GM18507 (cell line): ENCODE measurements at places on chromosomes 16 and 17.

DNA sequence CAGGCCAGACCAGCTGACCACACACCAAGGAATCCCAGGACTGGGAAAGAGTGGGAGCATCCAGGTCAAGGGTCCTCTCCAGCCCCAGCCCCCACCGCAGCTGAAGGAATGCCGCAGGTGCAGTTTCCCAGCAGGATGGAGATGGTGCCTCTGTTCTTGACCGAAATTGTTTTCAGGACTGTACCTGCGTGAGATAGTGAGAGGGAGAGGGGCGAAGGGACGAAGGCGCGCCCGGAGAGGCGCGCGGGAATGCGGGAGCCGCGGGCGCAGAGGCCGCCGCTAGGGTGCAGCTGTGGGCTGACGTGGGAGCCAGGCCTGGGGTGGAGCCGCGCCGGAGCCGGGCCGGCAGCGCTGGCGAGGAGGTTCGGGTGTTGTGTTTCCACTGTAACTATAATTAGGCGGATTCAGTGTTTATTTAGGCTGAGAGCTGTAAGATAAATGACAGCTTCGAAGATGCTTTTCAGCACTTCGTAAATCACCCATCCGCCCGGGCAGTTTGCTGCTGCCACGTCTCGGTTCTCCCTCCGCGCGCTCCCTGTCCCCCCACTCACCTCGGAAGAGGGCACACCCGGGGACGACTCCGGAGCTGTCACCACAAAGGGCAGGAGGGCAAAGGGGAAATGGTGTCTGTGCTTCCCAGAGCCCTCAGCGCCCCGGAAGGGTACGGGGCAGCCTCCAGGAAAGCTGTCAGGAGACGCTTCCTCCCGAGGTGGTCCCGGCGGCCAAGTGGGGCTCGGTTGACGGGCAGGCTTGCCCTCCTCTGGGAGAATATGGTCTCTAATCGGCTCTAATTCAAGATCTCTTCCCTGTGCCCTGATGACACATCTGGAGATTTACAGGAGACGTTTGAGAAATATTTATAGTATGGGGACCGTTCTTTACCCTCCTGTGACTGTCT, 38.2 kb downstream of the HOXB1 start:
- DNase-seq: peak; percentile 71

- no peak for DNase-seq
Observed at GRCh38 chr17:8393470-8394231, 4.0 kb downstream of the RNF222 start.

DNA sequence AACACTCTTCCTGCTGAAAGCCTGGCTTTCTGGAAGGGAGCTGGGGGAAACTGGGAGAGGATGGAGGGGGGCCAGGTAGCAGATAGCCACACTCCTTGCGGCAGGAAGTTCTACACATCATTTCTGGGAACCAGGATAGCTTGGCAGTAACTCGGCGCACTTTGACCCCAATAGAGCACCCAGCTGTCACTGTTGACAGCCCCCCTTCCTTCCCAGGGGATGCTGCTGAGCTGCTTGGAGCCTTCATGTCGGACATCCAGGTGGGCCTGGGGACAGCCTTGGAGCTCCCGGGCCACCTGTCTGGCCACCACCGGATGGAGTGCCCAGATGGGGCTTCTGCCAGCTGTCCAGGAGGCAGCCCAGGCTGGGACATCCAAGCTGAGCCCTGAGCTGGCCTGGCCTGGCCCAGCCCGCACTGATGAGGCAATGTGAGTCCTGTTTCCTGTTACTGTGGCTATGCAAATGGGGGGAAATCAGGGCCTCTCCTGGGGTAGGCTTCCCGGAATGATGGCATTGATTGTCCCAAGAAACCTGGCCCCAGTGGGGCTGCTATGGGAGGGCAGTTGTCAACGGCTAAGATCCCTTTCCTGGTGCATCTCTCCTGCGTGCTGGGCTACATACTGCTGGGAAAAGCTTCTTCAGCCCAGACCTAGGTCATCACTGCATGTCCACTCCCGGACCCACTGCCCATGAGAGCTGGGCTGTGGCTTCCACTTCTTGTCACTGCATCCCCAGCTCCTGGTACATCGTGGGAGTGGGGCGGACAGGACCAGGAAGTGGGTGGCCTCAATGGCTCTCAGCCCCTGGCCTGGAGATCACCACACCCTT, 50.0 kb downstream of the SOCS1 start:
- no peak for DNase-seq

- DNase-seq: no peak
Observed at GRCh38 chr16:11658896-11659708, 9.2 kb upstream of the SNN start.

DNA sequence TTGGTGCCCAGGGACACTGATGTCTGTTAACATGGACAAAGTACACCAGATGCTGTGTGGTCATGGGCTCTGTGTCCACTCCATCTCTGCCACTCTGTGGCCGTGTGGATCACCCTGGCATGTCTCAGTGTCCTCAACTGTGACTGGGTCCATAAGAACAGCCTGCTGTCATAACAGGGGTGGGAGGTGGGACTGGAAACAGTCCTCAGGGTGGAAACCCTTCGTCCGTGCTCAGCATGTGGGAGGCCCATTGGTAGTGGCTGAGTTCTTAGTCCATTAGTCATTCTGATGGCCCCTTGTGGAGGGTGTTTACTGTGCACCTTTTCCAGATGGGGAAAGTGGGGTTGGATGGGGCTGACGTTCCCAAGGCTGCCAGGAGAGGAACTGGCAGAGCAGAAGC, 12.8 kb downstream of the FLYWCH2 start:
- DNase-seq: no peak

DNA sequence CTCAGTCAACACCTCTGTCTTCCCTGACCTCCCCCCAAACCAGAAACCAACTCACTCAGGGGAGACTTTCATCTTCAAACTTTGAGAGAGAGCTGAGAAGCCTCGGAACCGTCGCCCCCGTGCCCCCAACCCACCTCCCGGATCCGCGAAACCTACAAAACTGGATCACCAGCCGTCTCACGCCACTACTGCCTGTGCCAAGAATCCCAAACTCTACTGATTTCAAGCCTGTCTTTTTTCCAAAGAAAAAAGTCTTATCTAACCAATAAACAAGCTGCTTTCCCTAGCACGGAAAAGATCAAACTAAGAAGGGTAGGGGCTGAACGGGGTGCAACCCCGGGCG, 2.0 kb downstream of the AXIN2 start:
- no peak for DNase-seq

- no peak for DNase-seq
Observed at GRCh38 chr17:3497101-3497500, 21.3 kb downstream of the ASPA start.

DNA sequence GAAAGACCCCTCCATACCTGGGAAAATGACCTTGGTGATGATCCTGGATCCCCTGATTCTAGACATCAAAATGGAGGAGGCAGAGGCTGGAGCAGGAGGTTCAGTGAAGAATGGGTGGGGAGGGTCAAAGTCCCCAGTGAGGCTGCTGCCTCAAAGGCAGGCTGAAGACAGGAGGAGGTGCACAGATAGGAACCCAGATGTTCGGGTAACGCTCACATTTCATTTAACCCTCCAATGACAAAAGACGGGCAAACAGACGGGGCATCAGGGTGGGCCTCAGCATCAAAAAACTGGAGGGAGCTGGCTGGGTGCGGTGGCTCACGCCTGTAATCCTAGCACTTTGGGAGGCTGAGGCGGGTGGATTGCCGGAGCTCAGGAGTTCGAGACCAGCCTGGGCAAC, at the start of gene ANKRD40CL:
Gene ANKRD40CL, minus strand, starts transcription at position 73 of the 400 bp plus-strand sequence. CDS start 605 bp downstream, outside the sequence.
- no peak for DNase-seq

DNA sequence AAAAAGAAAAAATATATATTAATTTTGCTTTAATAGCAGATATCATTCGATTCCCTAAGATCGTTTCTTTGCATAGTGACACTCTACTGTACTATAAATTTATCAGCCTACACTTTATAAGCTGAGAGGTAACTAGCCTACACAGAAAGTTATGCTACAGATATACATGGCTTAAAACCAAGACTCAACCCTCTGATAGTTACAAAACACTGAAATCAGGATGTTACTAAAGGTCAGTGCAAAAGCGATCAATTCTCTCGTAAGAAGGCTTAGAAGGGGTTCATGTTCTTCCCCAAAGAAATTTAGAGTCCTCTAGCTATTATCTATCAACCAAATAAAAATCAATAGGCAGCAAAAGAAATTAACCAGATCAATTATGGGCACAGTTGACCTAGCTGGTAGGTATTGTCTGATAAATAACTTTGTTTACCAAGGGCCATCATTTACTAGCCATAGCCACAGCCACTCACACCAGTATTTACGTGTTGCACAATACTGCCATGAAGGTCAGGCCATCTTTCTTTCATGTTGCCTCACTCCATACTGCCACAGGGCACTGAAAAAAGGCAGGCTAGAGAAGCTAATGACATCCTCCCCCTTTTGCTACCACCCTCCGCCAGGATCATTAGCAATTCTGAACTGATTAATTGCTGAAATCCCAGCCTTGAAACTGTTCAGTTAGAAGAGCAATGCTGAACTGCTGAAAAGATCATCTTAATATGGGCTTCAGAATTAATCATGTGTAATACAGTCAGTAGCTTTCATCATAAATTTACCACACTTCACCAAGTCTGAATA, 43.7 kb downstream of the RND2 start:
- DNase-seq: no peak

DNA sequence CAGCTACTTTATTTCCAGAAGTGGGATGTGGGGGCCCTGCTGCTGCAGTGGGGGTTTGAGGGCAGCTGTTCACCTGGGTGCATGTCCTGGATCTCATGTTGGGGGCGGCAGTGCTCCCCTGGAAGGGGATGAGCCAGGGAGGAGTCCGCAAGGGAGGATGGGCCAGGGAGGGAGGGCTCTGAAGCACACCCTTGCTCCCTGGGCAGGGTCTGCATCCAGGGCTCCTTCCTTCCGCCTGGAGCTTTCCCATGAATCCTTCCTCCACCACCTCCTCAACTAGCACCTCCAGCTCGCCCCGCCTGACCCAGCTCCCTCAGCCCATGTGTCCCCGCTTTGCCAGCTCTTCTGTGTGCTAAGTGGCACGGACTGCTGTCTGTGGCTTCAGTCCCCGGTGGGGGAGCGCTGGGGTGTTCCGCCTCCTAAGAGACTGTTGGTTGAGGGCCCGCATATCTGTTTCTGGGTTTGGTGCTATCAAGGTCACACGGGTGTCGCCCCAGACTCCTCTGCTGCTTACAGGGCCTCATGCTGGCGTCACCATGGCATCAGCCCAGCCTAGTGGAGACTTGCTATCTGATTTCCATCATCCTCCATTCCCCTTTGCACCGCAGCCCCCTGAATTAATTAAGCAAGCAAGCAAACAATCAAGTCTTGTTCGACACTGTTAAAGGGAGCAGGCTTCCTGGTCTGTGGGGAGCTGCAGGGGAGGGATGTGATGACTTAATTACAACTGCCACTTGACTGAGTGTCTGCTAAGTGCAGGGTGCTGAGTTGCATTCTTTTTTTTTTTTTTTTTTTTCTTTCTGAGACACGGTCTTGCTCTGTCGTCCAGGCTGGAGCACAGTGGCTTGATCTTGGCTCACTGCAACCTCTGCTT, 71.8 kb downstream of the PRKCA start:
- no peak for DNase-seq

DNA sequence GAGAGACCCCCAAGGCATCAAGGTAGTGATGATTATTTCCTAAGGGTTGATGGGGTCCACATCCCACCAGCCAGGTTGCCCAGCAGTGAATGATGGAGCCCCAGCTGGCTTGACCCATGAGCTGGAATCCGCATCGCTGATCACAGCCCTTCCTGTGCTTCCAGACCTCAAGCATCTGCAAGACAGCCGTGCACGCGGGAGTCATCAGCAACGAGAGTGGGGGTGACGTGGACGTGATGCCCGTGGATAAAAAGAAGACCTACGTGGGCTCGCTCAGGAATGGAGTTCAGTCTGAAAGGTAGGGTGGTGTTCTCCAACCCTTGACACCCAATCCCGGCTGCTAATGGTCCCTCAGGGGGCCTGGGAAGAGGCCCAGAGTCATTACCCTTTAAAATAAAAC, 69.3 kb downstream of the CRISPLD2 start:
- no peak for DNase-seq

DNA sequence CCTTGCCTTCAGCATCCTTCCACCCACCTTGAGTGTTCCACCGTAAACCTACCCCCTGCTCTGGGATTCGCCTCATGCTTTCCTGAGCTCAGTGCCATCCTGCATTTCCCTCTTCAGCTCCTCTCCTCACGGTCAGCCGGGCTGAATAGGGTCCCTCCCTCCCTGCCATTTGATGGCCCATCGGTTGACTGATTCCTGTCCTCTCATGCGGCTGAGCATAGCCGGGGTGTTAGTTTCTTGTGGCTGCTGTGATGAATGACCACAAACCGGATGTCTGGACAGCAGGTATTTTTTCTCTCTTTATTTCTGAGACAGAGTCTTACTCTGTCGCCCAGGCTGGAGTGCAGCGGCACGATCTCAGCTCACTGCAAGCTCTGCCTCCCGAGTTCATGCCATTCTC, 44.1 kb upstream of the MGAT5B start:
- DNase-seq: peak; percentile 60

- DNase-seq: no peak
Observed at GRCh38 chr16:1466968-1467521, 7.8 kb downstream of the CLCN7 start.

GRCh38 chr16:19659554-19659953, 58.5 kb downstream of the KNOP1 start:
- DNase-seq: no peak

DNA sequence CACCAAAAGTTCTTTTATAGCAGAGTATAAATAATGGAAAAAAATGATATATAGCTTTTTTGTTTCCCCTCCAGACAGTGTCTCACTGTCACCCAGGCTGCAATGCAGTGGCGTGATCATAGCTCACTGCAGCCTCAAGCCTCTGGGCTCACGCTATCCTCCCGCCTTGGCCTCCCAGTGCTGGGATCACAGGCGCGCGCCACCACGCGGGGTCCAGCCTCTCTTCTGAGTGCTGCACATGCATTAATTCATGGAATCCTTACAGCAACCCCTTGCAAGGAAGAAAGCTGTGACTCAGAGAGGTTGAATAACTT, 18.0 kb upstream of the ZNF629 start:
- no peak for DNase-seq

DNA sequence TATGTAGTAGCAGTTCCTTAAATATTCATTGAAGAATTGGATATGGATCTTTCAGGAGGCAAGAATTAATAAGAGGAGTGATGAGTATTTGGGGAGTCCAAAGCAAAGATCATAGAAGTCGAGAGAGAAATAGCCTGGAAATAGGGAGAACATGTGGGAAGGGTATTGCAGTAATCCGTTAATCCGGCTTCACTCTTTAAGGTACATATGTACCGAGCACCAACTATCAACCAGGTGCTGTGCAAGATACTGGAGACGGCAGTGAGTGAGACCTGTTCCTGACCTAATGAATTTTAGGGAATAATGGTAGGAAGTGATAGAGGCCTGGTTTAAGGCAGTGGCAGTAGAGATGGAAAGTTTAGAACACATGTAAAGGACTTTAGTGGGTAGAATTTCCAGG, 1.1 kb downstream of the ELP5 start:
- no peak for DNase-seq
